ENCODE measurements at places on chromosomes 4 and X. TPM values are rescaled to one million over a fixed set of nuclear protein-coding genes. Genes with fewer than 3 reads are reported as not detected.

Gene HTR2C
- not detected for total RNA-seq

Gene PDLIM5
- total RNA-seq = 31.2 TPM

Gene CASP3
- total RNA-seq = 20.9 TPM

Gene RAB9A
- 34.8 TPM for total RNA-seq

Gene S100G
- total RNA-seq = not detected

Gene SSX3
- not detected for total RNA-seq

Gene NXF2
- total RNA-seq = not detected

Gene CRLF2
- total RNA-seq = 0.84 TPM

Gene FGF2
- 30.0 TPM for total RNA-seq

Gene SOD3
- not detected for total RNA-seq

Gene TCEANC
- total RNA-seq = 0.59 TPM

Gene DTHD1
- total RNA-seq = not detected

Gene CLTRN
- total RNA-seq = 1.1 TPM

Gene ATXN3L
- total RNA-seq = not detected

Gene GYPE
- not detected for total RNA-seq

Gene TFE3
- 39.9 TPM for total RNA-seq

Gene DRD5
- total RNA-seq = not detected

Gene DDX60
- total RNA-seq = 1.6 TPM

Gene PAK3
- total RNA-seq = not detected

Gene BEND2
- total RNA-seq = not detected

Gene WDFY3
- total RNA-seq = 9.6 TPM

Gene TNMD
- not detected for total RNA-seq

Gene SLIT2
- 0.18 TPM for total RNA-seq

Gene F9
- total RNA-seq = not detected

Gene HPGDS
- not detected for total RNA-seq

Gene RAB39B
- 0.55 TPM for total RNA-seq

Gene F8A2
- not detected for total RNA-seq

Gene PHKA1
- total RNA-seq = 28.5 TPM

Gene KIAA1210
- not detected for total RNA-seq

Gene P2RY8
- not detected for total RNA-seq

Gene KDR
- 0.10 TPM for total RNA-seq

Gene MGARP
- total RNA-seq = 0.69 TPM

Gene FBXW7
- 7.6 TPM for total RNA-seq

Gene CYP2U1
- 1.5 TPM for total RNA-seq

Gene GSX2
- total RNA-seq = not detected

Gene MBTPS2
- 24.7 TPM for total RNA-seq

Gene BRS3
- total RNA-seq = not detected

Gene ADH7
- total RNA-seq = not detected

Gene UCP1
- total RNA-seq = not detected

Gene BMX
- total RNA-seq = not detected

Gene DSPP
- not detected for total RNA-seq

Gene SYP
- 2.8 TPM for total RNA-seq

Data from A549 treated with GW870086 at 1 μM for 4 hours (cell line).